ENCODE measurements at places on chromosomes 2 and 18.

DNA sequence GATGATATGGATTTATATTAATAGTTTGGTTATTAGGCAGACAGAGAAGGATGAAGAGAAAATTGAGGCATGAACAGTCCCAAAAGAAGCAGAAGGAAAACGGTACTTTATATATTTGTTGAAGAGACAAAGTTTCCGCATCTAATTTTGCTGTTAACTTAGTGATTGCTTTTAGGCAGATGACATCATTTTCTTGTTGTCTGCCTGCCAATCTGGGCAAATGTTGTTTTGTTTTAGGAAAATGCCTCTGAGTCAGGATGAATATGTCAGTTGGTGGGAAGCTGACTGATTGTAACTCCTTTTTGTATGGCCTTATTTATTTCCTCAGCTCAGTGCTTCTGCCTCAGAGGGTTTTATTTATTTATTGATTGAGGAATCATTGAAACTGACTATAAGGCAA is 52.5 kb upstream of the CAVIN2 start:
- no peak for DNase-seq

- DNase-seq = no peak
Observed at GRCh38 chr2:143128681-143129580, at the start of gene ARHGAP15. Gene ARHGAP15, plus strand, starts transcription at chr2:143129419.

DNA sequence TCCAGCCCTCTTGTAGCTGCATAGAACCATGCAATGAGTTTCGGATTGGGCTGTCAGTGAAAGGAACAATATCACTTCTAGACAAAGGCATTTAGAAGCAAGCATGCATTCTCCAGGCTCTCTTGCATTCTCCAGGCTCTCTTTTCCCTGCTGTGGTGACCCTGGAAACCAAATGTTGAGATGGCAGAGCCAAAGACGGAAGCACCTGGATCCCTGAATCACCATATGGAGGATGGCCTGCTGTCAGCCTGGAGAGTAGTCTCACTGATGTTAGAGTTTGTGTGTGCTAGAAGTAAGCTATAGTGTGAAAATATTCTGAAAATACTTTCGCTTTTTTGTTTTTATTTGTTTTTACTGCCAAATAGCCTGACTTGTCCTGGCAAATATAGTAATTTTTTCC is 203.9 kb downstream of the C1D start:
- no peak for DNase-seq

DNA sequence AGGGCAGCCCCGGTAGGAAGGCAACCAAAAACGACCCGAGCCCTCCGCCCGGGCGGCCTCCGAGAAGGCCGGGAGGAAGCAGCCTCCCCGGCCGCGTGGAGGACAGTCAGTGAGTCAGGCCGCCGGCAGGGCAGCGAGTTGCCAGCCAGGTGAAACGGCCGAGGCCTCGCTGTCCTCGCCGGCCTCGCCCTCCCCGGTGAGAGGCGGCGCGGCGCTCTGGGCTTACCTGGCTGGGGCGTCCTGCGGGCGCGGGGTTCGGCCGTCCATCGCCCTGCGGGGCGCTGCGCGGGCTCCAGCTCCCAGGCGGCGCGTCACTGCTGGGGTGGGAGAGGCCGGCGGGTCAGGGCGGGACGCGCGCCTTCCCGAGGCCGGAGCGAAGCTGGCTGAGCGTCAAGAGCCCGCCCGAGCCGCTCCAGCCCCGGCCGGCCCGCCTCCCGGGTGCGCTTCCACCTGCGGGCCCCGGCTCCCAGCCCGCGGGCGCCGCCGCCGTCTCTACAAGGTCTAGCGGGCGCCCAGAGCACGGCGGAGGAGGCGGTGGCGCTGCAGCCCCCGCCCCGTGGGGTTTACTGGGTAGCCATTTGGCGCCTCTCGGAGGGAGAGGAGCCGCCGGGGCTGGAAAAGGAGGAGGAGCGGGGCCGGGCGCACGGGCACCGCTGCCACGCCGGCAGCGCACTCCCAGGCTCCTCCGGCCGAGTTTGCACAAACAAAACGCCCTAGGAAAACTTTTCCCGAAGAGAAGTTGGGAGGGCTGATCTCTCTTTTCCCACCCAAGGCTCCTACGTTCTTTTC is 499 bp downstream of the COBLL1 start:
- DNase-seq = no peak

- no peak for DNase-seq
Observed at GRCh38 chr2:200397785-200398184, 91.3 kb downstream of the SPATS2L start.

- DNase-seq = no peak
Observed at GRCh38 chr2:191165176-191165643, 14.4 kb upstream of the STAT4 start.

DNA sequence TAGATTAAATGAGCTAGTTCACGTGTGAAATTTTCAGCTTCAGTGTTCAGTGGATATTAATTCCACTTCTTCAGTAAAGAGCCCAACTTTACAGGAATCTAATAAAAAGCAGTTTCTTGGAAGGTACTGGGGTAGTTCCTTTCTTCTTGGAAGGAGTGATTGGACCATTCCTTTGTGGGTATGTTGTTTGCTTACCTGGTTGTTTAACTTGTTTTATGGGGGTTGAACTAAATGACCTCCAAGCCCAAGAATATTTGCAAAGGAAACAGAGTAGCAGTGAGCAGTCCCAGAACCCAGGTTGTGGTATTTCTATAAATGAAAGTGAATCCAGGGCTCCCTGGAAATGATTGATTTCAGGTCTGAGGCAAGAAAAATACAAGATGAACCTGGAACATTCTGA is 31.4 kb downstream of the KCNJ13 start:
- no peak for DNase-seq

DNA sequence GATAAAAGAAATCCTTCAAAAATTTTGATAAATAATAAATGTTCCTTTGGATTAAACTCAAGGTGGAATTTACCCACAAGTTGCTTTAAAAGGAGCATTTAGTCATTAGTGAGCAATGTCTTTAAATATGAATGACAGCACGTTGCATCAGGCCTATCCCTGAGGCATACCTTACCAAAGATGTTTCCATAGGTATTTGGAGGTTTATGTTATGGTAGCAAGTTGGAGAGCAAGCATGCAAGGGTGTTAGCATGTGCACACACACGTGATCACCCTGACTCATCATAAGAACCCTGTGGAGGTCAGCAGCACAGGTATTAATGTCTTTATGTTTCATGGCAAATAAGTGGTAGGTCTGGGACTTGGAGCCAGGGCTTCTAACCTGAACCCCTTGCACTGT is 159.9 kb downstream of the ACTR3 start:
- DNase-seq = no peak

DNA sequence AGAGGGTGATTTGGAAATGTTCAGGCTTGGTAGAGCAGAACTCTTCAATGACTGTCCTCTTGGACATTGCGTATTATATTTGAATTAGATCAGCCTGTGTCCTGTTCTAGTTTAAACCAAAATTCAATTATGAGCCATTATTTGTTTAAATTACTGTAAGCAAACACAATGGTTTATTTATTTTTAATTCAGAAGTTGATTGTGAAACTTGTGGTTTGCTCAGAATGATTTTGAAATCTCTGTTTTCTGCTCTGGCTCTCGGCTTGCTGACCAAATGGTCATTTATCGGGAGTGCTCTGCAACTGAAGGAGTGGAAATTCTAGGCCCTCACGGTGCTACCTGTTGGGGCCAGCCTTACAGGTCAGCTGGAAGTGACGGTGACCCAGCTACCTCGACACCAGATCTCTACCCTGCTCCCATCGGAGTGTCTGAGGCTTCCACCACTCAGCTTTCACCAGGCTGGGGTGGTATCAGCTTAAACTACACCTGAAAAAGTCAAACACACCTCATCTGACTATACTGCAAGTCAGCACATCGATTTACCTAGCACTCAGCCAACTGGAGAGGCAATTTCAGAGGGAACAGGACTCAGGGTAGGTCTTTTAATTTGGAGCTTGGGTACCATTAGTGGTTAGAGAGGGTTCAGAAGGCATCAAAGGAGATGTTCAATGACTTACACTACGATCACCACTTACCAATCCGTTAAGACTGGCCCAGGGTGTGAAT is 36.8 kb upstream of the GPD2 start:
- no peak for DNase-seq

- DNase-seq = no peak
Observed at GRCh38 chr2:11073251-11073650, 82.0 kb upstream of the SLC66A3 start.

DNA sequence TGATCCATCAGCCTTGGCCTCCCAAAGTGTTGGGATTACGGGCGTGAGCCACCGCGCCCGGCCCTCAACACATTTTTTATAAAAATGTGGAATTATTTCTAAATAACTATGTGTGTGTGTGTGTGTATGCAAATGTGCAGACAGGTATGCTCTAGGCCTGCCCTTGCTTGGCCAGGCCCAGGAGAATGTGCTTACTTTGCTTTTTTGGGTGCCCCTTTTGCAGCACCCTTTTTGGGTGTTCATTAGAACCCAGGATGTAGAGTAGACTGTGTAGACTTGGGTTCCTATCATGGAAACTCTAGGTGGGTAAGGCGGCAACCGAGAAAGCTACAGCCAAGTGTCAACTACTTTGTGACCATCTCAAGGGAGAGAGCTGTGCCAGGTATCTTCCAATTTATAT is 11.7 kb upstream of the ITSN2 start:
- no peak for DNase-seq

DNA sequence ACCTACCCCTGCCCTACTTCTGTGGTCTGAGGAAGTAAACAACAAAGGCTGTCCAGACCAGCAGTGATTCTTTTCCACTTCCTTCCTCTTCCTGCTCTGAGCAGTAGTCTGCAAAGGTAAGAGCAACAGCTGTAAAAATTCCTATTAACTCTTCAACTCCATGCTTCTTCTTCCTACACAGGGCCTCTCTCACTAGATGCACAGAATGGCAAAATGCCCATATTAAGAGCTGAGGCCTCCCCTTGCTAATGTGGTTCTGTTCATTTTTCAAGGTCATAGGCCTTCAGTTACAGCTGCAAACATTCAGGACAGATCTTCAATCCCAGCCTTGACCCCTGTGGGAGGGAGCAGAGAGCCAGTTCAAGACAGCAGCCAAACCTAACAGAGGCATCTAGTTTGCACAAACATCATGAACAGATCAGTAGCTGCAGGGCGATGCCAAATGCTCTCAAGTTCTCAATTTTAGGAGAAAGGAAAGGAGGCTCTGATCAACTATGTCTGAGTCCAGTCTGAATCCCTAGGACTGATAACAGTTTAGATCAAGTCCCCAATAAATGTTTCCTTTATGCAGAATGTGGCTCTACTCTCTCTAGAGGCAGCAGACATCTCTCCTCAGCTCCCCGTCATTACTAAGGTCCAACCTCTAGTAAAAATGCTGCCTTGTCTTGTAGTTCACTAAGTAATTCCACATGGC is 20.9 kb downstream of the SLC40A1 start:
- no peak for DNase-seq

GRCh38 chr2:219399716-219400478 is 12.2 kb upstream of the DNPEP start:
- DNase-seq = no peak

- no peak for DNase-seq
Observed at GRCh38 chr18:63562284-63562683, 20.1 kb downstream of the SERPINB12 start.

GRCh38 chr2:134200036-134200618 is 53.7 kb upstream of the MGAT5 start:
- no peak for DNase-seq

DNA sequence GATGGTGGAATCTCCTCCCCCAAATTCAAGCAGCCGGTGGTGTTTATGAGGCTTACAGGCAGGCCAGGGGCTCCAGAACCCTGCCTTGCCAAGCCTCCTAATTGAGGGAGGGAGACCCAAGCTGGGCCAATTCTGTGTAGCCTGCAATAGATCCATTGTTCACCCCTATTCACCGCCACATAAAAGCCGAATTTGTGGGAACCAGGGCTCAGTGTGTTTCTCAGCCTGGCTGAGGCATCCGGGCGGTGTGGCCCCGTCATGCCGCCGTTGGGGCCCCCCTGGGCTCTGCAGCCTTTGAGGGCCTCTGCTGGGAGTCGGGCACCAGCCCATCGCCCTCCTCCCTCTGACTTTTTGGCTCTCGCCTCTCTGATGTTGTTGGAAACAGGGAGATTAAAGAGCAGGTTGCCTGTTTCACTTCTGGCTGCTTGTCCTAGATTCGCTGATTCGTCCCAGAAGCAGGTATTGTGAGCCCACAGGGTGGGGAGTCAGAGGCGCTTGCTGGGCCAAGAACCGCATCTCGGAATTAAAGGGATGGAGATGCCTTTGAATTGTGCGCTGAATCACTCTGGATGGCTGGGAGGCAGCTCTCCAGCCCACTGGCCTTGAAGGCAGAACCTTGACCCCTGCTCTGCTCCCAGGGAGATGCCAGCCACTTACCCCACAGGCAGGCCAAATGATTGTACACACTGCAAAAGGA is 14.7 kb upstream of the OTOS start:
- no peak for DNase-seq

DNA sequence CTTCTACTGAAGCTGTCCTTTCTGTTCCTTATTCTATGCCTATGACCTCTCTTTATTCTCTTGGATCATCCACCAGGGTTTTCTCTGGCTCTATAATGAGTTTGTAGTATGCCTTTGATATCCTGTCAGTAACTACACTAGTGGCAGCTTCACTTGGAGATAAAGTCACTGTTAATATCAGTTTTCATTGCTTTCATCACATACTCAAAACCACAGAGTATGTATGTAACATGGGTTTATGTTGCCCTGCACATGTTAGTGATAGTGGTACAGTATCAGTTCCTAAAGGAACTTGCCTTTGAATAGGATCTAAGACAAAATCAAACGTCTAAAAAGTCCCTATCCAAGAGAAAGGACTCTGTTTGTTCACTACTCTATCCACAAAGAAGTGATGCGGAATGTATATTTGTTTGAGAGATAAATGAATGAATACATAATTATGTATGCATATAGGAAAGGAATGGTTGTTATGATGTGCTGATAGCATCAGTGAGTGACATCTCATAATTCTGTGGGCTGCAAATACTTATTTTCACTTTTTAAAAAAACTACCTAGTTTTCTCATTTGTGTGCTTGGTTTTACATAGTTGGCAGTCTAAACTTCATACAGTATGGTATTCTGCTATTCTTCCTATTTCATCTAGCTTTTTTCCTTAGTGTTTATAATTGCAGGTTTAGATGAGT is 45.1 kb downstream of the TET3 start:
- no peak for DNase-seq

GRCh38 chr2:223269386-223269785 is 217.4 kb downstream of the KCNE4 start:
- no peak for DNase-seq

DNA sequence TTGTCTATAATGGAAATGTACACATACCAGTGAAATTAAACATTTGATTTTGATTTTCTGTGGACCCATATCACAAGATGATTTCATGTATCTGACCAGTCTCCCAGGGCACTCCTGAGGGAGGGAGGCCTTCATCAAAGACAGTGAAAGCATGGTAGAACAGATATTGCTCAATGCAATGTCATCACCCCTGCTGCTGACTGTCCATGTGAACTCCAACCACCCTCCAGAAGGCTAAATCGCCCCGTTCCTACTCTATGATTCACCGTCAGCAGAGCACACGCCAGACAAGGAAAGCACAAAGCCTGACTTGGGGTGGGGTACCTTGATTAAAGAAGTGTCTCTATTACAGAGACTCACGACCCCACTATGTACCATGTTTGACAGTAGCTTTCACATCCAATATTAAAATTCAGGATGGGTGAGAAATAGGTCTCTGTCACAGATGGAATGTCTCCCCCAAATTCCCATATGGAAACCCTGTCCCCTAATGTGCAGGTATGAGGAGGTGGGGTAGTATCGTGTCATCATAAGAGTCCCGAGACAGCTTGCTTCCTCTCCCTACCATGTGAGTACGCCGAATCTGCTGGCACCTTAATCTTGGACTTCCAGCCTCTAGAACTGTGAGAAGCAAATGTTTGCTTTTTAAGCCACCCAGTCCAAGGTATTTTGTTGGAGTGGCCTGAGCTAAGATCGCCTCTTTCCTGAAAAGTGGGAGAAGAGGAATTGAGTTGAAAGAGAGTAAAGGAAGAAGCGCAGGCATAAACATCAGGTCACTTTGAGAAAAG is 42.4 kb downstream of the CYB5A start:
- no peak for DNase-seq
